ENCODE measurements at places on chromosomes 16 and 17.
A peak's percentile ranks its signal among the peaks of the same experiment; 100 is the strongest.

DNA sequence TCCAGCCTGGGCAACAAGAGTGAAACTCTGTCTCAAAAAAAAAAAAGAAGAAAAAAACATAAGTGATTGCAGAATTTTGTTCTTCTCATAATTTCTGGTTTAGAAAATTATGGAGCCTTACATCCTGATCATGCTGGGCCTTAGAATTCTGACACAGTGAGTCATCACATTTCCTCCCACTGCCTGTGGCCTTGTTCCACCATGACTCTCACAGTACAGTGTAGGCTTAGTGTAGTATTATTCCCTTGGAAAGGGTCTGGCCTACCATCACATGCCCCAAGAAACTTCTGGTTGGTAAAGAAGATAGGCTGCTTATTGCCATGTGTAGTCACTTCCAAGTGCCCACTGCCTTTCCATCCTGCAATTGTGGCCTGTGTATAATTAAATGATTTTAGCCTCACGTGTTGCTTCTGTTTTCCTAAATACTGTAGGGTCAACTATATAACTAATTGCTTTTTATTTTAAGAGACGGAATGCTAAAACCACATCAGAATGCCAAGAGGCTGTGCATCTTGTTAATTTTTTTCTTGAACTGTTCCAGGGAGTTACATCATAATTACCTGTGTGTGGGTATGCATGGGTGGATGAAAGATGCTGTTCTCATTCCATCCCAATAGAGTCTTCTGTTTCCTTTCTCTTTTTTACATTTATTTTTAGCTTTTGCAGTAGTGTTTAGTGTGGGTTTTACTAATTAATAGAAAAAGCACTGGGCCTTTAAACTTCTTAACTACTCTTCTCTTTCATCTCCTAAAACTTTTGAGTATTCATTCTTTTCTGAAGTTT lies 25.9 kb downstream of the OGFOD1 start:
- DNase-seq = peak; percentile 83

DNA sequence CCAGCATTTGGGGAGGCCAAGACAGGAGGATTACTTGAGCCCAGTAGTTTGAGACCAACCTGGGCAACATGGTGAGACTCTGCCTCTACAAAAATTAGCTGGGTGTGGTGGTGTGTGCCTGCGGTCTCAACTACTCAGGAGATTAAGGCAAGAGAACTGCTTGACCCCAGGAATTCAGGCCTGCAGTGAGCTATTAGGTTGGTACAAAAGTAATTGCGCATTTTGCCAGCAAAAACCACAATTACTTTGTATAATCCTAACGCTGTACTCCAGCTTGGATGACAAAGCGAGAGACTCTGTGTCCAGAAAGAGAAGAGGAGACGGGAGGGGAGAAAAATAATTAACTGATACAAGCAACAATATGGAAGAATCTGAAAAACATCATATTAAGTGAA lies 32.7 kb downstream of the YWHAE start:
- no peak for DNase-seq

DNA sequence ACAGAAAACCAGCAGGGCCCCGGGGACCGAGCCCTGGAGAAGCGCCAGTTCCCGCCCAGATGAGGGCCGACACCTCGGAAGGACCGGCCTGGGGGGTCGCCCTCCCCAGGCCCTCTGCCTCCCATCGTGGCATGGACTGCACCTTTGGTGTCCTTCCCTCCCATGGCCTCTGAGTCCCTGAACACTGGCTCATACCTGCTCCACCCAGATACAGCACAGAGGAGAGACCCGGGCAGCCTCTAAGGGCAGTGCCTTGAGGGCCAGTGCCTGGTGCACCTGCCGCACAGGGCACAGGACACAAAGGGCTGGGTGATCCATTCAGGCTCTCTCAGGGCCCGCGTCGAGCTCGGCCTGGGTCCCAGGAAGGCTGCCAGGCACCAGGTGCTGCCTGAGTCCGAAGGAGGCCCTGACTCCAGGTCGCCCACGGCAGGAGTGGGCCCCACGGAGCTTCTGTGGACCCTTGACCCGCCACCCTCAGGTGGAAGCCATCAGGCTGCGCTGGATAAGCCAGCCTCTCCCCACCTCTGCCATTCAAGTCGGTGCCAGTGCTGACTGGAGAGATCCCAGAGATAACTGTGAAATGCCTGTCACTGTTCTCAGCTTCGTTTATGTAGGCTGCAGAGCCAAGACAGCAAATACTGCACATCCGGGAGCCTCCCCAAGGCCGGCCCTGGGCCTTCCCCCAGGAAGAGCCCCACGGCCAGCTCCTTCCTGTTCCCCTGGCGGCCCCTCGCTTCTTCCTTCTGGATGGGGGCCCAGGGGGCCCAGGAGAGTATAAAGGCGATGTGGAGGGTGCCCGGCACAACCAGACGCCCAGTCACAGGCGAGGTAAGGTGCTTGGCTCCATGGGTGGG lies at the start of gene ZG16B:
TSS of gene ZG16B (plus strand) at position 803 of the 854 bp plus-strand sequence. CDS start 139 bp downstream, outside the sequence.
- DNase-seq = peak; percentile 23

GRCh38 chr16:75580-76501 lies 2.2 kb upstream of the MPG start:
- DNase-seq = peak; percentile 68

- DNase-seq = no peak
Observed at GRCh38 chr17:47095268-47095667, 93.8 kb downstream of the CDC27 start.

DNA sequence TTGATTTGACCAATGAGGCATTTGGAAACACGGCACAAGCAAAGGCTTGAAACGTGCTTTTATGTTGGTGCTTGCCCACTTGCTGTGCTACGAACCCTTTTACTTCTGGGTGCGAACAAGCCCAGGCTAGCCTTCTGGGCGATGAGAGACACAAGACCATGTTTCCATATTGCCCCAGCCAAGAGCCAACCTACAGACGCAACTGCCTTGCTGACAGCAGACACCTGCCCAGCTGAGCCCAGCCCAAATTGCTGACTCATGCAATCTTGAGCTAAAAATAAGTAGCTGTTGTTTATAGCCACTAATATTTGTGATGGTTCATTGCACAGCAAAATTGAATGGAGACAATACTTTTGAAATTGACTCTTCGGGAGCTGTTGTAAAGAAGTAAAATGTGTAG lies 464.5 kb downstream of the WWOX start:
- DNase-seq = no peak

GRCh38 chr17:74052993-74053711 lies 150.3 kb upstream of the RPL38 start:
- no peak for DNase-seq

DNA sequence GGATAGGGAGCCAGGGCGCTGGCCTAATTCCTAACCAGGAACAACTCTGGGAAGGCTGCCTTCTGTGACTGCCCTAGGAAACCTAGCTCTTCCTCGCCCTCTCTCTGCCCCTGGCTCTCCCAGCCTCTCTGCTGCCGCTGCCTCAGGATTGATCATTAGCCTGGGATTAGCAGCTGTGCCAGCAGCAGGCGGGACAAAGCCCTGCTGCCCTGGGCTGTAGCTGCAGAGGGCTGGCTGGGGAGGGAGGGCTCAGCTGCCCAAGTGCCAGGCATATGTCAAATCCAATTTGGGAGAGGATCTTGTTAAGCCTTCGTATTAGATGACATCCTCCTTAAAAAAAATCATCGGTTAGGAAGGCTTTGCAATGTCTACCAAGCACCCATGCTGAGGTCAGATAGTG lies 144.8 kb upstream of the CCL2 start:
- no peak for DNase-seq

- no peak for DNase-seq
Observed at GRCh38 chr17:50523208-50523607, 9.3 kb upstream of the EPN3 start.

Data from inflammatory macrophage (primary cell).